ENCODE measurements at places on chromosomes 12 and 14.

DNA sequence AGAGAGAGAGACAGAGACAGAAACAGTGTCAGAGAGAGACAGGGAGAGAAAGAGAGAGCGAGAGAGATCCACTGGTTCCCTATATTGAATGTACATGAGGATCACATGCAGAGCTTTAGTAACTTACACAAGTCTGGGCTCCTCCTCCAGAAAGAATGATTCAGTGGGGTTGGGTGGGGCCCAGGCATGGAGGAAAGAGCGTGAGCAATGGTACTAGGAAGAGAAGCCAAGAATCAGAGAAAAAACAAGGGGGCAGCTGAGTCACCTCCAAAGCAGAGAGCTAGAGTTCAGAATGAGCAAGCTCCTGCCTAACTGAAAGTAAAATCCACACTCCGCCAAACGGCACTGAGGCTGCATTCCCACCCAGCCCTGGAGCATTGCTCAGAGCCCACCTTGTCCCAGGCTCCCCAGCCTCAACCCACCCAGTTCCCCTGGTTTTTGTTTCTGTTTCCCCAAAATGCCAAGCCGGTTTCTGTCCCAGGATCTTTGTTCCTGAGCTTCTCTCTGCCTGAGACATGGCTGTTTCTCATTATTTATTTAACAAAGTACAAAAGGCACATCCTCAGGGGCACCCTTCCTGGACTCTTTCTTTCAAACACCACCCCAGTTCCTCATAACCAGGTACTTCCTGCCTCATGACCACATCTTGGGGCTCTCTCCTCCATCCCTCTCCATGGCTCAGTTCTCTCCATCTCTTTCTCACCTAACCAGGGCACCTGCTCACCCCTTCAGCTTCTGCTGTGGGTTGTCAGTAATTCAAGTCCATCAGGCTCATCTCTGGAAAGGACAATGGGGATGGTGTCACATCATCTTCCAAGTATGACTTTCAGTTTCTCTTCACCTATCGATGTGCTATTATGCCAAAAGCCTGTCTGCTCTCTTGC is 670.3 kb upstream of the TBX3 start:
- peak; percentile 89 for DNase-seq

- DNase-seq: no peak
Observed at GRCh38 chr12:54879579-54879978, 25.3 kb downstream of the MUCL1 start.

DNA sequence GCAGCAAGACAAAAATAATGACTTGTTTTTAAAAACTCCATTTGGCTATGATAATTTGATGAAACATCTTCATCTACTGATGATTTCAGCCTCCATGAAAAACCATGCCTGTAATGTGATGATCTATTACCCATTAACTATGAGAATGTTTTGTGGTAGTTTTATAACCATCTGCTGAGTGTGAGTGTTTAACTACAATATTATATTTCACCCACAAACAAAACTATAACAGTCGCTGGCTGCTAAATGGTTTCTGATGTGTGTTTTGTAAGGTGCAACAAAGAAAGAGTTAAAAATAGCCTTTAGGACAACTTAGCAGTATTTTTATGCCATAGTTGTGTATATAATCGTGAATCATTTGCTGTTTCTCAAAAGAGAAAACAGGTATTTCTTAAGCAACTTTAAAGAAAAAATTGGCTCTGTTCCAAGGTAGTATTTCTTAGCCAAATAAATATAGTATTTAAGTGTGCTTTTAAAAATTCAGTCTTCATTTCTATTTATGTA is 4.9 kb downstream of the PTHLH start:
- no peak for DNase-seq

DNA sequence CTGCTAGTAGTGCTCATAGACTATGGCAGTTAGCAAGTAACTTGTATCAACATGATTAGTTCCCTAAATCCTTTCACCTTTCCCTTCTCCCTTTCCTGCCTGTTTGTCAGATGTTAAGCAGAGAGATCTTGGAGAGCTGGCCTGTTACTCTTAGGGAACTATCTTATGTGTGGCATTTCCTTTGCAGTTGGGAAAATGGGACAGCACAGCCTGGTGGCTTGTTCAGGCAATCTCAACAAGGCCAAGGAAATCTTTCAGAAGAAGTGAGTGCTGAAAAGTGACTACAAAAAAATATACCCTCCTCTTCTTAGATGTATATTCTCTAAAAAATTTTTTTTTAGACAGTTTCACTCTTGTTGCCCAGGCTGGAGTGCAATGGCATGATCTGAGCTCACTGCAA is 7.4 kb downstream of the PARP2 start:
- DNase-seq: peak; percentile 37

DNA sequence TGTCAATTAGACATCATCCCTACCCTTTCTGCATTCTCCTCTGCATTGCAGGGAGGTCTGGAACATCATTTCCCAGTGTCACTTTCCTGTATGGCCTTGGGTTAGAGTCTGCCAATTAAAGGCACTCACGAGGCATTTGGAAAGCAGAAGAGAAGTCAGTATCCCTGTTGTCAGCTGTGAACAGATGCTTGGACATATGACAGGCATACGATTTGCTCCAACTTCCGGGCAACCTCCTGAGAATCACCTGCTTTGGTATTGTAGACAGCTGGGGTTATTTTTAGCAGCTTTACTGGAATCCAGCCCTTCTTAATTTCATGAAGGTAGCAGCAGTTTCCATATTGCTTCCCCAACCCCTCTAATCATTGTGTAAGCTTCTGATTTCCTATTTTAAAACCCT is 88.7 kb upstream of the DHRS4 start:
- no peak for DNase-seq

DNA sequence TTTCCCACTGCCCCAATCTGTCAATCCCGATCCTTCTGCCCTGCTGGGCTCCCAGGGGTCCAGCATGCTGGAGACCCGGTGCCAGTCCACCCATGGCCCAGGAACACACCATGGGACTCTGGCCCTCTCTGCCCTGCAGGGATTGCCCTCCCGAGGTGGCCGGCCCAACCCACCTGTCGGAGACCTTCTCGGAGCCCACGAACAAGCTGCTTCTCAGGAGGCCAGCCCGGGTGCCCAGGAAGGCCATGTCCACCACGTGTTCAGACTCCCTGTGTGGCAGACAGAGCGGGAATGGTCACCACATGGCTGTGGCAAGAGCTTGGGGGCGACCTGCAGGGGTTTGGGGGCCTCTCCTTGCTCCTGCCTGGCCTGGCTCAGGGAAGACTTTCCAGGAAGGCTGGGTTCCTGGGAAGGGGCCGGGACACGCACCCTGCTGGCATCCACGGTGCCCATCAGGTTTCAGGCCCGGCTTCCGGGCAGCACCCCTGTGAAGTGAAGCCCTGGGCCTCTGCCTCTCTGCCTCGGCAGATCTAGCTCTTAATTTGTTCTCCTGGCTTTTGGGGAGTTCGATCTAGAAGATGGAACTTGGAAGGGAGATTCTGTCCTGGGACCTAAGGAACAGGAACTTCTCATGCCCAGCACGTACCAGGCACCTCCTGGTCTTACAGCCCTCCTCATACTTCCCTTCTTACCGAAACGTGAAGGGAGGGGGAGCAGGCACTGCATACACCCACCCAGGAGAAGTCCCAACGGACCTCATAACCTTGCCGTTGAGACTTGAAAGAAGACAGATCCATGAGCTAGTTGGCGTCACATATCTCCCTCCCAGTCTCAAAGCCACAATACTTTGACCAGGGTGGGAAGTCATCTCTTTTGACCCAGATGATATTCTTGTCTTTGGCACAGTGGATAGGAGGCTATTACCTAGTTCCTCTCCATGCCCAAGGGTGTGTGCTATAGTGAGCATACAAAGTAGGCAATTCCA is 26.3 kb downstream of the LRTM2 start:
- DNase-seq: no peak

GRCh38 chr12:119710965-119711551 is 43.1 kb downstream of the PRKAB1 start:
- no peak for DNase-seq

GRCh38 chr12:50100561-50100960 is 3.2 kb upstream of the GPD1 start:
- no peak for DNase-seq

DNA sequence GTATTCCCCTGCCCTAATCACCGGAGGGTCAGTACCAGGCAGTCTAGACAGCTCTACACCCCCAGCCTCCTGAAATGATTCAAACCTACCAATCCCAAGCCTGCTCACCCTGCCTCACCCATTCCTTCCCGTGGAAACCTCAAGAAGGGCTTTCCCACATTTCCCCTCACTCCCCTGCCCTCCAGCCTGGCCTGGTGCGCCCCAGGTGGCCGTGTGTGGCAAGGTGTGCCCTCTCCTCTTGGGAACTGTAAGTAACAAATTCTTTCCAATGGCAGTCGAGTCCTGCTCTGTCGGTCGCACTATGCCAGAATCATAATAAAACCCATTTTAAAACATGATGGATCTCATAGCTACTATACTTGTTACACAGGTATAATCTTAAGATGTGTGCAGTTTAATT is 13.9 kb upstream of the DEGS2 start:
- no peak for DNase-seq

GRCh38 chr12:67624355-67624754 is 24.2 kb upstream of the DYRK2 start:
- DNase-seq: no peak
